T47D (cell line): ENCODE measurements at places on chromosomes 5 and 9.
A peak's percentile ranks its signal among the peaks of the same experiment; 100 is the strongest.

- no peak for DNase-seq
Observed at GRCh38 chr5:59660737-59661136, 232.8 kb downstream of the PDE4D start.

DNA sequence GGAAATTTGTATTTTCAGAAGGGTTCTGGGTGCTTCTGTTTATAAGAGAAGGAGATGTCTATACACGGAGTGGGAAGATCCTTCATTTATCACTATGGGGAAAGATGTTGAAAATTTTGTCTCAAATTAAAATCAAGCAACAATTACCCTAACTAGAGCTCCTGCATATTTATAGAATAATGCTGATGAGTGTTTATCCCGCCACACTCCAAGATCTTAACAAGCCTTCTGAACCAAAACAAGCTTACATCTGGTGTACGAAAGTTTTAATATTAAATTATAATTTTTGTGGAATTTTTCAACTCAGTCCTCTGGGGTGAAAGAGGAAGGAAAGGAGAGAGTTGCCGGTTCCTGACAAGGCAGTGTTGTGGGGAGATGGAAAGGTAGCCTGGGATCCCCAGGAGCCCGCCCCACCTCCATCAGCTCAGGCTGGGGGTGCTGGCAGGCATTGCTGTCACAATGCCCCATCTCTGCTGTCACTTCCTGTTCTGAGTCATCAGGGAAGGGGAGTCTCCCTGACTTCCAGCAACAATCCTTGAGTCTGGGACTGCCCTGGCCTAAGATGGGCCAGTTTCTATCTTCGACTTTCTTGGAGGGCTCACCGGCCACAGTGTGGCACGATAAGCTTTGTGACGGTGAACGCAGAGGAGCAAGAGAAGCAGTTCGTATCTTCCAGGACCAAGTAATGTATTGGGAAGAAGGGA lies 64.5 kb downstream of the ERAP1 start:
- DNase-seq = no peak

DNA sequence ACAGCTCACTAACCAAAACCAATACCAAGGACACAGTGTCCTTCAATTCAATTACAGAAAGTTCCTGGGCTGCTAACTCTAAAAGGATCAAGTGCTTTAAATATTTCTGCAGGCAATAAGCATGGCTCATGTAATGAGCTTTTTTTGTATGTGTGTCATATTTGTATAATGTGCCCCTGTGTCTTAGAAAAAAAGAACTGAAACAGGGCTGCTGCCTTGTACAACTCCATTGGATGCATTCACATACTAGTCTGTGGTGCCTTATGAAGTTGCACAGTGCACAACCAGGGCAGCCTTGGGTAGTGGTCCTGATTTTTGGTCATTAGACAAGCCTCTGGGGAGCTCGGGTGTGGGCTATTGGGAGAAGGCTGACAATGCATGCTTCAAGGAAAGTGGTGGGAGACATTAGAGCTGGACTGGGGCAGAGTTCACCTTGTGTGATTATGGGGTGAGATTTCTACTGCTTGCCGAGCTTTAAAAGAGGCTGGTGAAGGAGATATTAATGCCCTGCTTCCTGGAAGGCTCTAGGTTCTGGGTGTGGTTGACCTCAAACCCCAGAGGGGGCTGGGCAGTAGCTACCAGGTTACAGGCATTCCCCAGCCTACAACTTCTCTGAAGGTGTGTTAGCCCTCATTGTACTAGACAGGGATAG lies 3.6 kb upstream of the CPEB4 start:
- no peak for DNase-seq

DNA sequence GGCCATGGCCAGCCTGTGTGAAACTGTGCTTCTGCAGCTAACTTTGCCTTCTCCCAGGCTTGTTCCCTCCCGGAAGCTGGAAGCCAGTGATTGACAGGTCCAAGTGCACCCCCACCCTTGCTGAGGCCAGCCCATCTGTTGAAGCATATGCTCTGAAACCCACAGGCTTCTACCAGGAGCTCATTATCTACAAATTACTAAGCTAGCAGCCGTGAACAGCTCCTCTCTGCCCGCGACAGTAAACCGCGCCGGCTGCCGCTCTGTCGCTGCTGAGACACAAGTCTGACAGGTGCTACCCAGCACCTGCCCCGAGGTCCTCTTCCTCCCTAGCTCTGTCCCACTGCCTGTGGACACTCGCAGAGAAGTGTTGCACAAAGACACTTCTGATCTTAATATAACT lies 490.9 kb downstream of the GADD45G start:
- DNase-seq = no peak

GRCh38 chr5:64108674-64109073 lies 57.0 kb upstream of the RNF180 start:
- DNase-seq = no peak

GRCh38 chr5:54638106-54638505 lies 120.5 kb downstream of the SNX18 start:
- no peak for DNase-seq

GRCh38 chr5:155027993-155028629 lies 14.6 kb downstream of the KIF4B start:
- peak; percentile 59 for DNase-seq

- no peak for DNase-seq
Observed at GRCh38 chr5:80150731-80151130, 105.1 kb downstream of the SERINC5 start.

- DNase-seq = no peak
Observed at GRCh38 chr5:97094579-97095317, 47.7 kb downstream of the LIX1 start.

- DNase-seq = no peak
Observed at GRCh38 chr9:116935149-116935897, 248.2 kb downstream of the TRIM32 start.

- DNase-seq = no peak
Observed at GRCh38 chr5:103780794-103781193, 218.2 kb upstream of the NUDT12 start.

DNA sequence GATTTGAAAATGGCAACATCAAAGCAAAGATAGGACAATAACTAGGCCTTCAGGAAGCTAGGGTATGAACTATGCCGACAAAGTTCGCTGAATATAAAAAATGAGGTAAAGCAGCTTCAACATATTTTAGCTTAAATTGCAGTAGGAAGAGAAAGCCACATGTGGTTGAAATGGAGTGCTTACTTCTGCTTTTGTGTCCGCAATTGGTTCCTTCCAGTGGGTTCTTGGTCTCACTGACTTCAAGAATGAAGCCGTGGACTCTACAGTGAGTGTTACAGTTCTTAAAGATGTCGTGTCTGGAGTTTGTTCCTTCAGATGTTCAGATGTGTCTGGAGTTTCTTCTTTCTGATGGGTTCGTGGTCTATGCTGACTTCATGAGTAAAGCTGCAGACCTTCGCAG lies 95.2 kb downstream of the APTX start:
- no peak for DNase-seq

- no peak for DNase-seq
Observed at GRCh38 chr5:2505217-2505616, 246.3 kb downstream of the IRX2 start.
